ENCODE measurements at places on chromosomes 1 and 21. TPM values are rescaled to one million over a fixed set of nuclear protein-coding genes. Genes with fewer than 3 reads are reported as not detected.

DNA sequence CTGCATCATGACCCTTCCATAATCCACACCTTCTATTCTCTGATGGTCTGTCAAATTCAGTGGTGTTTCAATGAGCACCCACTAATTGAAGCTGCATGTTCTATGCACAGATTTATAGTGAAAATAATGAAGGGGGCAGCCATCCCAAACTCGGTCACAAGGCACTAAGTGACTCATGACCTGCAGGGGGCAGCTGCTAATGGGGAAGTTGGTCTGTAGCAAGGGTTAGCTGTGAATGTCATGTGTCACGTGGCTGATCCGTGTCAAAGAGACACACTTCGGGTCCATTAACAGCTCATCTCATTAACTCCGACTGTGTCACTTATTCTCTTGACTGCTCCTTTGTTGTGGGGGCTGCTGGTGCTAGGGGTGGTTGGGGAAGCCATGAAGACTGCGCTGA lies 306.6 kb downstream of the PCP4 start:
- no peak for DNase-seq

GRCh38 chr1:65762081-65762862 lies 30.4 kb upstream of the PDE4B start:
- DNase-seq: peak; percentile 83

- no peak for DNase-seq
These were observed 96.2 kb downstream of the RNF220 start for GRCh38 chr1:44501047-44501890.

DNA sequence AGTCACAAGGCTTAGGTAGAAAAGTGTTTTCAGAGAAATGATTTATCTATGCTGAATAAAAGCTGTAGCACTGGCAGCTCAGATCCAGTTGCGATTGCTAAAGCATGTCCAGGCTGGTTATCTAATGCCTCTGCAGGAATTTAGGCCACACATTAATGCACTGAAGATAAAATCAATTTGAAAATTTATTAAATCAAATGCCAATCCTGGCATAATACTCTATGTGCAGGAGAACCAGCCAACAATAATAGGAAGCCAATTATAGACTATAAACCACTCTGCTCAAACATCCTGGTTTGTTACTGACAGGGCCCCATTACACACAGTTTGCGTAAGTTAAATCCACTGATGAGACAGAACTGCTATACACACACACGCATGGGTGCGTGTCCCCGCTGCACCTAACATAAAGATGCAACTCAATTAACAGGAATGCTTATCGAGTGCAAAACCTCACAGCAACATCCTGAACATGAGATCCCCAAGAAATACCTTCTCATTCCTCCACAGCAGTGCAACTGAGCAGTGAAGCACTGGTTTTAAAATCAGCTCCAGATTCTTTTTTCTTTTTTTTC lies 40.6 kb downstream of the PTP4A2 start:
- no peak for DNase-seq

GRCh38 chr1:52556641-52557360 lies 3.9 kb upstream of the TUT4 start:
- no peak for DNase-seq

- DNase-seq: no peak
These were observed 4.4 kb upstream of the AUNIP start for GRCh38 chr1:25863486-25864262.

- no peak for DNase-seq
These were observed 41.6 kb upstream of the STUM start for GRCh38 chr1:226506921-226507320.

Gene EPHA10
- total RNA-seq: not detected

Gene CHI3L1
- not detected for total RNA-seq

All from M059J (cell line).